Stimulated activated CD8-positive, alpha-beta memory T cell treated with anti-CD3 and anti-CD28 coated beads, Interleukin-4, amount 100 ng/mL, for 24 hours (primary cell): ENCODE measurements at places on chromosomes 1 and 21.
A peak's percentile ranks its signal among the peaks of the same experiment; 100 is the strongest.

DNA sequence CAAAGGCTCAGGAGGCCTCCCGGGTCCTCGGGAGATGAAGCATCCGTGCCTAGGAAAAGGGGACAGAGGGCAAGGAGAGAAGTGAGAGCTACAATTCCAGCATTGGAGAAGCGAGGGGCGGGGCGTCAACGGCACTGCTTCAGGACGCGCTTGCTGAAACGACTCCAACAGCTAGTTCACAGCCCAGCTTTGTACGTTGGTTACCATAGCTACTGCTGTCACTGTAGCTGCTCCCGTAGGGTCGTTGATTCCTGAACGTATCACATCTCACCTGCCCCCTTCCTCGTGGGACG is 63.1 kb downstream of the TOR1AIP2 start:
- DNase-seq, result no peak

GRCh38 chr1:149849111-149849946 is 50.0 kb upstream of the BOLA1 start:
- DNase-seq, result no peak

DNA sequence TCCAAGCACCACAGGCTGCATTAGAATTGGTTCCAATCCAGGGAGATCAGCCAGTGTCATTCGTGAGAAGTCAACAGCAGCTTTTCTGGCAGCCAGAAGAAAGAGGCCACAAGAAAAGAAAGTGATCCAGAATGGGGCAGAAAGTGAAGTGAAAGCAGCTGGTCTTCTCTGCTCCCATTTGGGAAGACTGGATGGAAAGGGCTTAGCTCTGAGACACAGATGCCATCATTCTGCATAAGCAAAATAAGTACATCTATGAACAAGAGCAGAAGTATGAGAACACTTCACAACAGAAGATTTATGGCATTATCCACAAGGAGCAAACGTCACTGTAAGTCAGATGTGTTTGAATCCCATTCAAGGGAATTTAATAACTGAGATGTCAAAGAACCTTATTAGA is 326.5 kb upstream of the ESRRG start:
- DNase-seq, result no peak

DNA sequence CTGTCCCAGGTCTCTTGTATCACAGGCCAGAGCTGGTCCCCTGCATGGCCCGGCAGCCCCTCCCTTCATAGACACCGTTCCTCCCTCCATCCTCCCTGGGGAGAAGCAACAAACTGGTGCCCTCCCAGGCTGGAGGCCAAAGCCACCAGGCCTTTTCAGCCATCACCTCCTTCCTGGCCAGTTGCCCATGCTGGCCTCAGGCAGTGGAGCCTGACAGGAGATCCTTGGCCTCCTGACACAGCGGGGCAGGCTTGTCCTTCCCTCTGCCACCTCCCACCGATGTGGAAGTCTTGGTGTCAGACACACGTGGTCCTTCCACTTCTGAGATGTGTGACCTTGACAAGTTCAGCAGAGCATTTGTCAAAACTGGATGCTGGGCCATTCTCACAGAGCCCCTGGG is 206.0 kb downstream of the HIVEP3 start:
- DNase-seq, result no peak

DNA sequence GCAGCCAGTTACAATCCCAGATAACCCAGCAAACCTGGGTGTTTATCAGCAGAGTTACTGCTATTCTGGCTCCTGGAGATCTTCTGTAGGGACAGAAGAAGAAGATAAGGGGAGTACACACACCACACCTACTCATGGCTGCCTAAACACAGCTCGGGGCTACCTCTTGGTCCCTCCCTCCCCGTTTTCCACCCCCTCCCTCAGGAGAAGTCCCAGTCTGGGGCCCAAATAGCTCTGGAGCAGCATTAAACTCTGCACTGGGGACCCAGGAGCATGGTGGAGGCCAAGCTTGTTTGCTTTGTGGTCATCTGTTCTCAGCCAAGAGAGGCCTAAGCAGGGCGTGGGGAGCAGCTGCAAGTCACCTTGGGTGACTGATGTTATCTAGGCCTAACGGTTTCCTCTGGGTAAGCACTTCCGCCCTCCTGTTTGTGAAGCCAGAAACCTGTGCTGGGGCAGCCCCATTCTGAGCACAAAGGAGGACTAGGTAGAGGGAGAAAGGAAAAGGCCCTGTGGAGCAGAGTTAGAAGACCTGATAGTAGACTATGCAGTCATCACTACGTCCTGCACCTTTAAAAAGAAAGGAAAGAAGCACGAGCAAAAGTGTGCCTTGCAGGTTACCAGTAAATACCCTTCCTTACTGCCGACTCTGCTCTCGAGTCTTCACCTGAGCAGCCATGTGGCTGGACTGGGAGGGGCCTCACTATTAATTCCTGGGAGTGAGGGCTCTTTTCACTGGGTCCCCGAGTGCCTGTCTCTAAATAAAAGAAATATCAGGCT is 2.0 kb upstream of the RCSD1 start:
- DNase-seq, result peak; percentile 55

DNA sequence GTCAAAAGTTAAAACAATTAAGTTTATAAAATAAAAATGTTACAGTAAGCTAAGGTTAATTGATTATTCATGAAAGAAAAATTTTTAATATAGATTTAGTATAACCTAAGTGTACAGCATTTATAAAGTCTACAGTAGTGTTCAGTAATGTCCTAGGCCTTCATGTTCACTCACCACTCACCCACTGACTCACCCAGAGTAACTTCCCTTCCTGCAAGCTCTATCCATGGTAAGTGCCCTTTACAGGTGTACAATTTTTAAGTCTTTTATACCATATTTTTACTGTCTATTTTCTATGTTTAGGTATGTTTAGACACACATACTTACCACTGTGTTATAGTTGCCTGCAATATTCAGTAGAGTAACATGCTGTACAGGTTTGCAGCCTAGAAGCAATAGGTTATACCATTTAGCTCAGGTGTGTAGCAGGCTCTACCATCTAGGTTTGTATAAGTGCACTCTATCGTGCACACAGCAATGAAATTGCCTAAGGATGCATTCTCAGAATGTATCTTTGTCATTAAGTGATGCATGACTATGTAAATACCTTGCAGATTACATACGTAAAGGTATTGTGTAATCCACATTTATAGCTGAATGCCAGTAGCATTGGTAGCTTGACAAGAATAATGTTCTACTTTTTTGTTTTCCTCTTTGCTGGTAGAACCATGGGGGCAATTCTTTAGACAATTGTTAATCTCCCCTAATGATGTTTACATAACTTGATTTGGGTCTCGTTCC is 35.7 kb upstream of the GPR88 start:
- no peak for DNase-seq
